ENCODE measurements at places on chromosomes 2 and 18.
A peak's percentile ranks its signal among the peaks of the same experiment; 100 is the strongest.

- DNase-seq = no peak
Measured at GRCh38 chr18:26503382-26503781, 45.0 kb downstream of the KCTD1 start.

- DNase-seq = no peak
Measured at GRCh38 chr2:108164318-108164717, 75.5 kb upstream of the SULT1C3 start.

DNA sequence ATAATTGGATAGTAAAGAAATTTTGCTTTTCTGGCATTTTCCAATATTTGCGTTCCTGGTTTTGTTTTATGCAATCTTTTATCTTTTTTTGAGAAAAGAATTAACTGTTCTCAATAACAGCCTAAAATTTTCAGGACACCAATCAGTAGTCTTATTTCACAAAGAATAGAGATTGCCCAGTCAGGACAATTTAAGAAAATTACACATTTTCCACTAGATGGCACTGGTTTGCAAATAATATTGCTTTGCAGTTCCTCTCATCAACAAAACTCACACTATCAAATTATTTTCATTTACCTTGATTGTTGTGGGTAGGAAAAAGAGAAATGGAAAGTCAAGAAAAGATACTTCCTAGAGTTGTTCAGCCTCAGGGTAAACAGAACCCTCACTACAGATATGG is 2.4 kb upstream of the RBM45 start:
- no peak for DNase-seq

DNA sequence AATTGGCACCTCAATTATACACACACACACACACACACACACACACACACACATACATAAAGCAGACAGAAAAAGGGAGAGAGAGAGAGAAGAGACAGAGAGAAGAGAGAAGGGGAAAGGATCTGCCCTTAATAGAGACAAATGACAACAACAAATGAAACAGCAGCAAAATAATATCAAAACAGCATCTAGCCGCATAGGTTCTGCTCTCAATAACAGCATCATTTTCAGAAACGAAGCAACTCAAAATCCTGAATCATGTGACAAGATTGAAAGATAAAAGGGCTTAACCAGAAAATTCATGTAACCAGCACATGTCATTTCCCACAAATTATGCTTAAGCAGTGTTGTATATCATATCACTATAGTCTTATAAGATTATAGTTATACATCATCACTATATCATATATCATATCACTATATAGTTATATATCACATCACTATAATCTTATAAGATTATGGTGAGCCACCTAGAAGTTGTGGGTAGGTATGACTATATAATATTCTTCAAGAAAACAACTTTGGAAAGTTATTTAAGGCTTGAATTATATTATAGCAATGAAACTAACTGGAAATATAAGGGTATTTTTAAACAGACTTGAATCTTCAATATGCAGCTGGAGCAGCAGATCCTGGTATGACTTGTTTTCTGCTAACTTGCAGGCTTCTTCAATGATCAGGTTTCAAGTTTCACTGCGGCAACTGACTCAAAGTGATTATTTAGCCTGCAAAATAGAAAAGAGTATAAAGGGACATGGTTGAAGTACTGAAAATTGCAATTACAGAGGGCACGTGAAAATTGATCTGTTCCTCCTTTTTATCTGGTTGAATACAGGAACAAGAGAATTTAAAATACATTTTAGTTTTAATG is 16.1 kb upstream of the VPS54 start:
- no peak for DNase-seq

GRCh38 chr2:182050333-182051135 is 64.9 kb downstream of the PPP1R1C start:
- DNase-seq = no peak

- DNase-seq = no peak
Measured at GRCh38 chr2:85768713-85769112, 14.9 kb downstream of the ATOH8 start.

DNA sequence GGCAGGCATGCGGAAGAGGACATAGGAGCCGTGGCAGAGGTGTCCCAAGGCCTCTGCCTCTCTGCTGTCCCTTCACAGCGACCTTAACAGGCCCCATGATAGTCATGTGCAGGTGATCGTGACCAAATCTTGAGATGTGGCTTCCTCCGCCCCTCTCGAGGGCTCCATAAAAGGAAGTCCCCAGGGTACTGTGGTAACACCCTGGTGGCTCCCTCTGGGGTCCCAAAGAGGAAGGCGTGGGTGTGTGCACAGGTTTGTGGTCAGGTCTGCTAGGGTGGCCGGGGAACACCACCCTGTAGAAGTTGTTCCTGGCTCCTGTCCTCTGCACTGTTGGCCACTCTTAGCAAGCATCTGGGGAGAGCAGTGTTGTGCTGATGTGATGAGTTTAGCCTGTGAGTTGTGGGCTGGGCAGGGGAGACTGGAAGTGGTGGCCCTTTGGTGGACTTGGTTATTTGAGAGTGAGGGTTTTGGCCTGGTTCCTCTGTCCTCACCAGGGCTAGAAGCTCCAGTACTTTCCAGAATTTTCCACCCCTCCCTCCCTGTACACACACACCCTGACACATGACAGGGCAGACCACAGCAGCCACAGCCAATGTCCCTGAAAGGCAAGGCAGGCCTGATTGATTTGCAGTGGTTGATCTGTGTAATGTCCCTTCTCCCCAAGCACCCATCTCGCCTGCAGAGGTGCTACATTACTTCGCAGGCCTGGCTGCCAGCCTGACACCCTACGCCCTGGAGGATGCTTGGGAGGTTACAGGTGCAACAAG is 68.9 kb upstream of the BOD1L2 start:
- DNase-seq = no peak

- DNase-seq = no peak
Measured at GRCh38 chr2:88829607-88830463, 138.4 kb downstream of the RPIA start.

DNA sequence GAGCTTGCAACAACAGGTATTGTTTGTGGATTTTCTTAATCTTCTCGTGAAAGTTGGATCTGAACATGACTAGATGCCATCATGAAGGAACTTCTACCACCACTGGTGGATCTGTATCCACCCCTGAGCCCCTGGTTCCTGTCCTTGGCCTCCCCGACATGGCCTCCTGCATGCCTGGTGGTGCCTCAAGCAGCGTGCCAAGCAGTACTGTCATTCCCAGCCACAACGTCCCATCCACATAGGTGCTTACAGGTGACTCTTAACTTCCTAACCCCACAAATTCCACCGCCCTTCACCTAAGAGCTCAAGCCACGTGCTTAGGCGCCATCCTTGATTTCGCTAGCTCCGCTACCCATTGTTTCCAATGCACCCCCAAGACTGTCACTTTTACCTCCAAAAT is 23.1 kb downstream of the TPO start:
- DNase-seq = no peak

GRCh38 chr18:57649556-57650500 is 28.2 kb upstream of the NARS1 start:
- DNase-seq = no peak

DNA sequence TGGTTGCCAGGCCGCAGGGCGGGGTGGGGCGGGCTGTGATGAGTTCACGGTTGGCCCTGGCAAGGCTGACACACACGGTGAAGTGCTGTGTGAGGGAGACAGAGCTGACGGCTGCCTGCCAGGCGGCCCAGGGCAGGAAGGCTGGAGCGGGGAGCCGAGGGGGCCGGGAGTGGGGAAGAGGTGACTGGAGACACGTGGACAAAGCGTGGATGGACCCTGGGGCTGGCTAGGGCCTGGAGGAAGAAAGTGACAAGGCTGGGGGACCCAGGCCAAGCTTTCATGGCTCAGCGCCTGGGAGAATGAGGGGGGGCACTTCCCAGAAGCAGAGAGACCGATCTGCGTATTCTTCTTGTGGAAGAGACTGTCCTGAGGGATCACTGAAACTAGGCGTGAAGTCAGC is 123.2 kb downstream of the DYSF start:
- DNase-seq = no peak

DNA sequence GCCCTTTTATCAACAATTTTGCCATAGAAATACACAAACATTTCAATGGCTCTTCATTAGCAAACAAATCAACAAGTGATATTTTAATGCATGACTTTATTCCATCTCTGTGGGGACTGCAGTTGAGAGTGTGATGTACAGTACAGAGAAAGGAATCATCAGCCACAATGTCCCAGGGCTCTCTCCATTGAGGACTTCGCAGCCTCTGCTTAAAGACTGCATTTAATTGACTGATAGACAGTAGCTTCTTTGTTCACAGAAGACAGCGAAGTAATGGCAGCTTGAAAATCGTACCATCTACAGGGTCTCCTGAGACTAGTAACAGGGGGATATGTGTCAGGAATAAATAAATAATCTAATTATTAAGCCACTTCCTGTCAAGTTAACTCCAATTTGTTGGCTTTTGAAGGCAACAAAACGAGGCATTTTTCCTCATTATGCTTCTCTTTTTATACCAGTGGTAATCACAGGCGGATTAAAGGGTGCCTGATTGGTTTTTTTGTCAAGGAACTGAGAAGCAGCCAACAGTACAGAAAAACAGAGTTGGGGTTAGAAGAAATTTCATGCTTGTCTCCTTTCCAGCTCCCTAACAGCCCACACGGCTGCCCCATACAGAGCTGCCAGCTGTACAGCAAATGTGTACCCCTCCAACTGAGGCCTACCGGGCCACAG is 164.3 kb downstream of the ZNF521 start:
- DNase-seq = no peak

GRCh38 chr2:98479959-98480524 is 35.4 kb downstream of the INPP4A start:
- no peak for DNase-seq

- no peak for DNase-seq
Measured at GRCh38 chr2:48312126-48312525, 217.8 kb upstream of the STON1 start.

- no peak for DNase-seq
Measured at GRCh38 chr18:10111944-10112343, 198.1 kb downstream of the VAPA start.

DNA sequence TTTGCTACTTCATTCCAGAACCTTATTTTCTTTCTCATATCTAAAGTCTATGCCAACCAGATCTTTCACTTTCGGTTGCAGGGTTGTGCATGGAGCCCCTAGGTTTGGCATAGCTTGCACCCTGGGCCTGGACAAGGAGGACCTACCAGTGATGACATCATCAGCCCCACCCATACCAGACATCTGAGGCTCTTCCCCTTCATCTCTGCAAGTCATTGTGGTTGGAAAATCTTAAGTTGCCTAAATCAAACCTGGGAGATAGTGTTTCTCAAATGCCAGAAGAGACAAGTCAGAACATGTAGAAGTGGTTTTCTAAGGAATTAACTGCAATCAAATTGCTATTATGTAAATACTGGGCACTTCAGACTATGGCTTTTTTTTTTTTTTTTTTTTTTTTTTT is 363.3 kb downstream of the ZNF516 start:
- DNase-seq = no peak

DNA sequence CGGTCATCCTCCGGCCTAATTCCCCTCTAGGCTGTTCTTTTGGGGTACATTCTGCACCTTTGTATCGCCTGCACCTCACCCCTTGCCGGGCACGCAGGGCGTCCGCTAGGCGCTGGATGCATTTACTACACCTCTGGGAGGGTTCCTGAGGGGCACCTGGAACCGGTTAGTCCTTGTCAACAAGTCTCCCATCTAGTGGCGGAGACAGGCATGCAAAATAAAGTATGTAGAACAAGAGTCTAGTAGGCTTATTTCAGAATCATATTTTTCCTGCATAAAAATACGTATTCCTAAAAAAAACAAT is 705 bp upstream of the TEX261 start:
- DNase-seq = no peak

DNA sequence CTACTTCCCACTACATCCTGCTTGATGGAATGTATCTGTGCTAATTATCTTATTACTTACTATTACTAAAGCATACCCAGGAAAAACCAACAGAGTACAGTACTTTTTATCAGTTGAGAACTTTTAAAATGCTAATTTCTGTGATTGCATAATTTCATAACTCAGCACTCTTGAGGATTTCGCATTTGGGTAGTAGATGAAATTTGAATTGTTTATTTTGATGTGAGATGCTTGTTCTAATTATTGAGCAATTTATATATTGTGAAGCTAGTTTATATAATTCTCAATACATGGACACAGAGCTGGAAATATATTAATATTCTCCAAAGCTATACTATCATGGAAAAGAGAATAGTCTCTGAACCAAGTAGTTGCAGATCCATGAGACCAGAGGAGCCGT is 104.5 kb upstream of the SP5 start:
- DNase-seq = no peak

DNA sequence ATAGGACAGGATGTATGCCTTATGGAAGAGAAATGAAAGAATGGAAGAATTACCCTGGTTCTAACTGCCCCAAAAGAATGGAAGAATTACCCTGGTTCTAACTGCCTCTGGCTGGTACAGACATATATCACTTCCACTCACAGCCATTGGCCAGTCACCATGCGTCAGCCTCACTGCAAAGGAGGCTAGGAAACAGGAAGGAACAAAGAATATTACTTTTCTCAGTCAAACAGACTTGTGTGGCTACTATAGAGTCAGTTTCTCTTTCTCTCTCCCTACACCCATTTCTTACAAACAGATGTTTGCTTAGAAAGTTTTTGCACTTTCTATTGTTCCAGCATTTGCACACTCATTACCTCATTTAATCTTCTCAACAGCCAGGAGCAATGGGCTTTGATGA is 1111.1 kb upstream of the KLHL29 start:
- DNase-seq = no peak

DNA sequence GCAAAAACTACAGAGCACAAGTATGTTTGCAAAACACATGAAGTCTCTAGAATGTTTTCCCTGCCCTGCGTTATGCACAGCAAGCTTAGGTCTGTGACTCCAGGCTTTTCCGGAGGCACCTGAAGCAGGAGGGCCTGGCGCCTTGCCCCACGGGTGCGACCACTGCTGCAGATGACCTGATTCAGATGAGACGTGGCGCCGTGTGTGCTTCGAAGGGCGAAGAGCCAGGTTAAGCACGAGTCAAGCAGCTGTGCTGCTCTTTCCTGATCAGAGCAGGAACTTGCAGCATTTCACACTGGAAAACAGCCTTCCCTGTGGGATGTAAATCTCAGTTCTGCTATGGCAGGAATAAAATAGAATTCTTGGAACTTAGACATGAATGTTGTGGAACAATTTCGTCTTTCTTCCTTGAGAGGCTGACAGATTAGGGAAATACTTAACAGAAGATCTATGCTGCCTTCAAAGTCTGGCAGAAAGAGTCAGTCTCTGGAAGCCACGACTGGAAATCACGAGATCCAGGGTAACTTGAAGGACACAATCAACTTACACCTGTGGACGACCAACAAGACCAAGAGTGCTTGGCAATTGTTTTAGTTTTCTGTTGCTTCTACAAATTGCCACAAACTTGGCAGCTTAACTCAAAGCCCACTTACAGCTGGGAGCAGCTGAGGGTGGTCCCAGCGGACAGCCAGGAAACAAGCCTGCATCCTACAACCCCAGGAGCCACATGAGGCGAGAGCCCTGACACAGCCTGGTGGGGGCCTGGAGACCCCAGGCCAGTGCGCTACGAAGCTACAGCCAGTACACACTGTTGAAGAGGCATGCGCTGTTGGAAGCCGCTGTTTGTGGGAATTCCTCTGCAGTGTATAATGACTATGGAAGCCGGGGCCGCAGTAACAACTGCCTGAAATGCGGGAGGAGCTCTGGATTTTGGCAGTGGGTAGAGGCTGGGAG is 42.9 kb downstream of the EIPR1 start:
- peak; percentile 46 for DNase-seq

GRCh38 chr2:142325870-142326269 is 195.1 kb upstream of the LRP1B start:
- DNase-seq = no peak

GRCh38 chr2:47629501-47630460 is 153.2 kb upstream of the MSH6 start:
- no peak for DNase-seq
